Suppressor macrophage (primary cell): ENCODE measurements at places on chromosomes 13 and 19.

DNA sequence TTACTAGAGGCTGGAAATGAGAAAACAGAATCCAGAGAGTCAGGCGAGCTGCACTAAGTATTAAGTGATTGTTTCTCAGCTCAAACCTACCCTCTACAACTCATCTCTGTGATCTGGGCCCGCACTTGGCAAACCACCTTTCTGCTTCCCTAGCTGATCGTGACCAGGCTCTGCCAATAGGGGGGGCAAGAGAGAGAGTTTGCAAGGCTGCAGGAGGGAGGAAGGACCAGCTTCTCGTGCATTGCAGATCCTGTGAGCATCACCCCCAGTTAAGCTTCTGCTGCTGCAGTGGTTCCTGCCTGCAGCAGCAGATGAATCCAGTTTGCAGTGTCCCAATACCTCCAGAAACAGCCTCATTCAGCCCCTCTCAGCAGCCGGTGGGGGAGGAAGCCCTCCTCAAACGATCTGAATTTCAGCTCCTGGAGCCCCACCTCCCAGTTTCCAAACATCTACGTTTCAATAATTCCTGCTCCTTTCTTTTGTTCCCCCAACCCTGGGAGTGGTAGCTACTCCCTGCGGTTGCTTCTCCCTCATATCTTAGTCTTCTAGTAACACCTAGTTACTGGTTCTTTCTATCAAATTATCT lies 20.0 kb downstream of the XRCC1 start:
- DNase-seq = peak; percentile 90

DNA sequence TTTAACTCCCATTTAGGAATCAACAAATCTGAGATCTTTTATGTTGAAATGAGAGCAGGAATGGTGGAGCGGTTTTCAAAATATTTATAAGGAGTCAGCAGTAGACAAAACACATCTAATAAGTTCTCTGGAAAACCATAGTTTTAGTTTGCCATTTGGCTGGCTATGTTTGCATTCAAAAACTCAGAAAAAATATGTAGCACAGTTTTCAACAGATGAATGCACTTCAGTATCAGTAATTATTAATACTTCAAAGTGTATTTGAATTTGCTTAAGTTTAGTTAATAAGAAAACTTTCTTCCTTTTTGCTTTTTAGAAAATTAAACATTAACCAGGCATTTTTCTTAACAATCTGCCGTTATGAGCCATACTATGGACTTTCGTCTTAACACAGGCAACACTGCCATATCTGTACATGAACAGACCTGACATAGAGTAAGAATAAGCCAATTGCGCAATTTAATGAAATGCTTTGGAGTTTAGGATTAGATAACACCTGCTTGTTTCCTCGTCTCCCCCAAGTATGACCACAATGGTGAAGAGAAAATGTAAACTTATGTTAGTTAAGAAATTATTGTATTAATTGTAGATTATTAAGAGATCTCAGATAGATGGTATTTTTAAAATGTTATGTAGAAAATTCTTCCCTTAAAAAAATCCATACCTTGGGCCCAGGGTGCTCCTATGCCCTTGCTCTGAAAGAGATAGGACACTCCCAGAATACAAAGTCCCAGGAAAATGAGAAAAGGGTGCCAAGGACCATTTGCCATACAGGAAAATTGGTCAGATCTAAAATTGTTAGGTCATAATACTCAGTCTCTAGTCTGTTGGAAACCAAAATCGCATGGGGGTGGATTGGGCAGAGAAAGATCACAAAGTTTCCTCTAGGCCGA lies 552.3 kb upstream of the ARGLU1 start:
- no peak for DNase-seq

- DNase-seq = no peak
These were observed 754.5 kb downstream of the DIAPH3 start for GRCh38 chr13:59409211-59409610.

DNA sequence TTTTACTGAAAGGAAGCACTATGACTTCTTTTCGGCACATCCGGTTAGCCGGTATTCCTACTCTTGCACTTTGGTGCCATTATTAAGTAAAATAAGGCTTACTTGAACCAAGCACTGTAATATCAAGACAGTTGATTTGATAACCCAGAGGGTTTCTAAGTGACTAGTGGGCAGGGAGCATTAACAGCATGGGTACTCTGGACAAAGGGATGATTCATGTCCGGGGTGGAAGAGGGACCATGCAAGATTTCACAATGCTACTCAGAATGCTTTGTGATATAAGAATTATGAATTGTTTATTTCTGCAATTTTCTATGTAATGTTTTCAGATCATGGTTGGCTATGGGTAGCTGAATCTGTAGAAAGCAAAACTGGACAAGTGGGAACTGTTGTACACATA lies 282.1 kb downstream of the TDRD3 start:
- DNase-seq = no peak

DNA sequence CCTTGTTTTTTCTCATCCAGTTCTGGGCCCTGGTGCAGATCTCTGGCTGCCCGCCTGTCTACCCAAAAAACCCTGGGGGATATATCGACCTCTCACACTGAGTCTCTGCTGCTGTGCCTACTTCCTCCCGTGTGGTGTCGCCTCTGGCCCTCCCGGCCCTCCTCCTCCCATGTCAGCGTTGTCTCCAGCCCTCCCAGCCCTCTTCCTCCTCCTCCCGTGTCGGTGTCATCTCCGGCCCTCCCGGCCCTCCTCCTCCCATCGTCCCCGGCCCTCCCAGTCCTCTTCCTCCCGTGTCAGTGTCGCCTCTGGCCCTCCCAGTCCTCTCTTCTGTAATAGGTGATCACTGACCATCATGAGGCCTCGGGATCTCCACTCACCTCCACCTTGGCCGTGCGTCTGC lies 81.8 kb downstream of the GPR12 start:
- no peak for DNase-seq

- no peak for DNase-seq
These were observed 97.4 kb downstream of the ATP8A2 start for GRCh38 chr13:25469169-25469525.

GRCh38 chr13:28161370-28161769 lies 23.0 kb downstream of the PAN3 start:
- no peak for DNase-seq

DNA sequence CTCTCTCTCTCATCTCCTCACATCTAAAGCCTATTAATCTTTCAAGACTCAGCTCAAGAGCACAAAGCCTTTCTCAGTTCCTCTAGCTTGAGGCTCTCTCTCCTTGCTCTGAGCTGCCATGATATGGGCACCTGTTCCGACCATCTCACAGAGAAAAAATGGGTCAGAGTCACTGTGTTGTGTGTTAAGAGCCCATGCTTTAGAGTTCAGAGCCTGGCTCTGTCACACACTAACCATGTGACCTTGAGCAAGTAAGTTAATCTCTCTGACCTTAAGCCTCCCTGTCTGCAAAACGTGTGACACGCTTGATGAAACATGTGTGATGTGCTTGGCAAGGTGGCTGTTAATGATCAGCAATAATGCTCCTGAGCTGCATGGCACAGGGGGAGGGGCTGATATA lies 245.2 kb downstream of the DLEU7 start:
- DNase-seq = no peak

DNA sequence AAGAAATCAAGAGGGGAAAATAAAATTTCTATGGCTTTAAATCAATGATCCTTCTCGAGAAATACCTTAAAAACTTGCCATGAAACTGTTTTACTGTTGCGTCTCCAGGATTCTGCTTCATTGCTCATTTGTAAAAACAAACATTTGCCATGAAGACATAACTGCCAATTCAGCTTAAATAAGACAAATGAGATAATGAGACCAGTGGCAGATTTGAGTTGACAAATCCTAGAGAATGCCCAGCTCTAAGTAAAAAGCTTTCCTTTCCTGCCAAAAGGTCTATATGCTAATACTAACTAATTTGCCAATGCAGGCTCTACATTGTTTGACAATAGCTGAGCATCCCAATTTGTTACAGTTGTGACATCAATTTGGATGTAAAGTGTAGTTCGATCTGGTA lies 400.5 kb upstream of the PCDH9 start:
- no peak for DNase-seq

DNA sequence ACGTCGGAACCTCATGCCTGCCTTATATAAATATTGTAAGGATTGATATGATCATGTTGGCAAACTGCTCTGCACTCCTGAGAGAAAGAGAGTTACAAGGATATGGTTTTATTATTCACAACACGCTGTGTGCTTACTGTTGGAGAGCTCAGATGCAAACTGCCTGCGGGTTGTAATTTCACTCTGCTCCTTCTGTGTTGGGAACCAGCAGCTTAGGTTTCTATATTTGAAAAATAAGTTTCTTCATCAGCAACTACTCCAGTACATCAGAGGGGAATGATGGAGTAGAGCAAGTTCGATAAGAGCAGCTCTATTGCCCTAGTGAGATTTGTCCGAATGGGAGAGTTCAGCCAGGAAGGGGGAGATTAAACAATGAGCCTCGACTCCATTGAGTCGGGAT lies 106.9 kb upstream of the UBL3 start:
- no peak for DNase-seq

DNA sequence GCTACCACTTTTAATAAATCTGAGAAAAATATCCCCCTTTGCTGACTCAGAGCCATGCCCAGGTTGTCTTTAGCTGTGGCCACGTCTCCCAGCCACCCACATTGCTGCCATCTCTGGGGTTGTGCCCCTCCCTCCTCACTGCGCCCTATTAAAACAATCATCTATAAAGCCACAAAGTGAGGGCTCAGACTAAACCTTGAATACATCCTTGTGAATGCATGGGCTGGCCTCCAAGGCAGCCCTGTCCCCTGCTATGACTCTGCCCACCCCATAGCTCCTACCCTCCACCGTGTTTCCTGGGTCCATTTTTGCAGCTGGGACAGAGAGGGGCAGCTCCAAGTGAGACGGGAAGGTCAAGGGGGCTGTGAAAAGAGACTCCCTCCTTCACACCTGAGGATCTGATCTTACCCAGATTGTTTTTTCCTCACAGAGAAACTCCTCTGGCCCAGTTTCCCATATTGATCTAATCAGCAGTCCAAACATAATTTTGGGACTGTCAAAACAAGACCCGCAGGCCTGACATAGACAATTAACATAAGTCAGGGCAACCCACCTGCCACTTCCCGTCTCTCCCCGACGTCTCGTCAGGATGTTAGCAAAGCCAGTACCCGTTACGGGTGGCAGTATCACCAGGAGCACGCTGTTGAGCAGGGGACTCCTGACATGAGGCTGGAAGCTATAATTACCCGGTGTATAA lies 199.0 kb downstream of the KATNAL1 start:
- no peak for DNase-seq

DNA sequence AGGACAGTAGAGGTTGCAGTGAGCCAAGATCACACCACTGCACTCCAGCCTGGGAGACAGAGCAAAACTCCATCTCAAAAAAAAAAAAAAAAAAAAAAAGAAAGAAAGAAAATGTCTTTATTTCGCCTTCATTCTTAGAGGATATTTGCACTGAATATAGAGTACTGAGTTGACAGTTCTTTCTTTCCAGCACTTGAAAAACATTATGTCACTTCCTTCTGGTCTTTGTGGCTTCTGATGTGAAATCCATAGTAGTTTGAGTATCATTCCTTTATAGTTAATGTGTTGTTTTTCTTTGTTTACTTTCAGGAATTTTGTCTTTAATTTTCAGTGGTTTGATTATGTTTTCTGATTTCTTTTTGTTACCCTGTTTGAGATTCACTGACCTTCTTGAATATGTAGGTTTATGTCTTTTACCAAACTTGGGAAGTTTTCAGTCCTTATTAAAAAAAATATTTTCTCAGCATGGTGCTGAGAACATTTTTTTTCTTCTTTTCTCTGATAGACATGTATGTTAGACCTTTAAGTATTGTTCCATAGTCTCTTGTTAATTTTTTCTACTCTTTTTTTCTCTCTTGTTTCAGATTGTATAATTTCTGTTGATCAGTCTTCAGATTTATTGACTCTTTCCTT lies 50.1 kb downstream of the PCCA start:
- DNase-seq = no peak

DNA sequence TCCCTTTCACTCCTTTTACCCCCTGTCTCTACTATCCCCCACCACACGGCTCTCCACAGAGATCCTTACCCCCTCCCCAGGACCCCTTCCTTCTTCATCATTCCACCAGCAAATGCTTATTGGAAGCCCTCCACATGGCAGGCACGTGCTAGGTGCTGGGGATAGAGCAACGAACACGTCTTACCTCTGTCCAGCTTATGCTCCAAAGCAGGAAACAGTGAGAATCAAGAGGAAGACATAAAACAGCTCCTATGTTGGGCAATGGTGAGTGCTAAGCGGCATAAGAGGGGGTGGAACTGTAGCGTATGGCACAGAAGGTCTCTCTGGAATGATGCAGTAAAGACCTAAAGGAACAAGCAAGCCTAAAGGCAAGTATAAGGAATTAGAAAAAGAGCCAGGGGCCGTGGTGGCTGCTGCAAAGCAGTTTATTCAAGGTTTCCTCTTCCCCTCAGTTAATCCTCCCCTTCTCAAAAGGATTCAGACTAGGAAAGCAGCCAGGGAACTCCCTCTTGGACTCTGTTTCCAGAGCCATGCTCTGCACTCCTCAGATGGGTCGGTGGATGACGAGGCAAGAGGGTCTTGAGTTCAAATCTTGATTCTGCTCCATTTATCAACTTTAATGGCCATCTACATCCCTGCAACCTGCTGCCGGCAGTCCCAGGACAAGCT lies 289.4 kb downstream of the FOXO1 start:
- DNase-seq = no peak

DNA sequence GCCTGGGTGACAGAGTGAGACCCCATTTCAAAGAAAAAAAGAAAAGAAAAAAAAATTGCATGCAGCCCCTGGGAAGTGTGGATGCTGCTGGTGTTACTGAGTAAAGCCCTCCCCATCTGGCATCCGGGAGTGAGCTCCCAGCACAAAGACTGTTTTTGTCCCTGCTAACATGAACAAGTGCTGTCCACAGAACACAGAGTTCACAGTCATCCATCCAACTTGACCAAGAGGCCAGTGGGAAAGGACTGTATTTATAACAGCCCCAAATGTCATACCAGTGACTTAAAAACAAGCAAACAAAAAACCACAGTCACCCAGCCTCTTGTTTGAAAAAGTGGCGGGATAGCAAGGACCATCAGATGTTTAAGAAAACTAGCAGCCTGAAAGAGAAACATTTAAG lies 10.8 kb downstream of the FBXO17 start:
- no peak for DNase-seq

- DNase-seq = peak; percentile 71
These were observed 25.8 kb upstream of the MAP3K10 start for GRCh38 chr19:40165362-40165937.

GRCh38 chr13:41058295-41059070 lies 2.8 kb upstream of the WBP4 start:
- no peak for DNase-seq
